ENCODE measurements at places on chromosomes 6 and 20.

DNA sequence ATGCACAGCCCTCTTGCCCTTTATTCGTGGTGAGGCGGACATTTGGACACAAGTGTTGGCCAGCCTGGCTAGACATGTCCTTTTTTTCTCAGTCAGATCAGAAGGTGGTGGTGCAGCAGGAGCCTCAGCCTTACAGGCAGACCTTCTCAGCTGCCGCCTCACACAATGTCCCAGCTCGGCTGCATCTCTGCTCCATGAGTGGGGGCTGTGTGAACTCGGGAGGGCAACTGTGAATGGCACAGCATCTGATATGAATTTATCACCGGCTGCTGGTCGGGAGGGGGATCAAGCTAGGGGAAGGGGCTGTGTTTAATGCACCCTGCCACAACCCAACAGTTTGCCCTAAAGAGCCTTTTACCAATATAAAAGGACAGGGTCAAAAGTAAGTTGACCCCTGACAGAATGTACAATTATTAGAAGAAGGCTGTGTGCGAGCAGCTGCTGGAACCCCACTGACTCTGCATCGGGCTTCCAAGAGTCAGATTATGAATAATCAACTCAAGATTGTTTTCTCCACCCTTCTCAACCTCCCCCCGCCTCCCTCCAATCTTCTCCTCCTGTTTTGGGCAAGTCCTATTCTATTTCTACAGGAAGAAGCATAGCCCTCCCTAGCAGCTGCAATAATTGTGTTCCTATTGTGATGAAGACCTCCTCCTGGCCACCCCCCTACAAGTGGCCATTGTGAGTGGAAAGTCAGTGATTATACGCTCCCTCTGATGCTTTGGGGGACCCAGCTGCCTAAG, 245.2 kb downstream of the PKHD1 start:
- DNase-seq, result no peak

DNA sequence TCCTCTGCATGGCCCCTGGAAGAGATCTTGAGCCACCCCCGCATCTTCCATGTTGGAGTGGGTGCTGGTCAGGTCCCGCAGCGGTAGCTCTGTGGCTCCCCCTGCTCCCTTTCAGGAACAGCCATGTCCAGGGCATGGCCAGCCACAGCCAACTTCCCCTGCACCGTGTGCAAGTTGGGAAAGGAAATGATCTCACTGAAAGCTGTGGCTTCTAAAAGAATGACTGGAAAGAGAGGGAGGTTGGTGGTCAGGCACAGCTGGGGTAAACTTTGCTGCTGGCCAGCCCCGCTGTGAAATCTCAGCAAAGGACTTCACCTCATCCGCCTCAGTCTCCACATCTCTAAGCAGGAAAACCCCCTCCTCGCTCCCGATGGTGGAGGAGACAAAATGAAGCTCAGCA, 153.6 kb upstream of the CST7 start:
- no peak for DNase-seq

GRCh38 chr6:20571261-20571660, 37.0 kb downstream of the CDKAL1 start:
- no peak for DNase-seq

- no peak for DNase-seq
Observed at GRCh38 chr20:64173116-64173515, 8.9 kb downstream of the MYT1 start.

DNA sequence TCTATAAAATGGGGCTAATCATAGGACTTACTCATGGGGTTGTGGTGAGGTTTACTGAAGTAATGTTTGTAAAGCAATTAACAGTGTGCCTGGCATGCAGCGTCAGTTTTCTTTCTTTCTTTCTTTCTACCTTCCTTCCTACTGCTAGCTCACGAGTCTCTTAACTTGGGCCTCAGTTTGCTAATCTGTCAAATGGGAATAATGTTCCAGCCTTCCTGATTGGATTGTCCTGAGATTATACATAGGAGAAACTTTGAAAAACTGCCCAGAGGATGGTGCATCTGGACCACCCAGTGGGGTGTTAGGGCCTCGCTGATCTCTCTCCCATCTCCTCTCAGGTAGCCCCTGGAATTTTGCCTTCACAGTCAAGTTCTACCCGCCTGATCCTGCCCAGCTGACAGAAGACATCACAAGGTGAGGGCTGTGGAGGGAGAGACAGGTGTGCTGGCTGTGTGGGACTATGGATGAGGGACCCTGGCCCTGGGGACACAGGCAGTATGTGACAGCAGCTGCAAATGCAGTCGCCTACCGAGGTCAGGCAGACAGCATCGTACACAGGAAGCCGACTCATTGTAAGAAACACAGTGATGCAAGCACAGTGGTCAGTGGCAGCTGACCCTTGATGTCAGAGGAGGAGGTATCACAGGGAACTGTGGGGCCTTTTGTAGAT, 27.5 kb downstream of the EPB41L1 start:
- DNase-seq, result no peak
